ENCODE measurements at places on chromosomes 6 and 20.

- DNase-seq: no peak
These were observed 344.3 kb downstream of the PREX1 start for GRCh38 chr20:48483334-48484066.

GRCh38 chr6:132401618-132402285, 477 bp upstream of the MOXD1 start:
- no peak for DNase-seq

GRCh38 chr6:124999105-124999764, 37.0 kb downstream of the RNF217 start:
- DNase-seq: no peak

- no peak for DNase-seq
These were observed 5.0 kb upstream of the KCNK16 start for GRCh38 chr6:39327507-39327906.

GRCh38 chr6:168109171-168109570, 30.2 kb upstream of the FRMD1 start:
- DNase-seq: no peak

- no peak for DNase-seq
These were observed 473.4 kb upstream of the MARCKS start for GRCh38 chr6:113383701-113384100.

GRCh38 chr20:64041781-64042053, 5.7 kb downstream of the C20orf204 start:
- DNase-seq: no peak

- no peak for DNase-seq
These were observed 87.4 kb downstream of the GJA1 start for GRCh38 chr6:121522771-121523386.

DNA sequence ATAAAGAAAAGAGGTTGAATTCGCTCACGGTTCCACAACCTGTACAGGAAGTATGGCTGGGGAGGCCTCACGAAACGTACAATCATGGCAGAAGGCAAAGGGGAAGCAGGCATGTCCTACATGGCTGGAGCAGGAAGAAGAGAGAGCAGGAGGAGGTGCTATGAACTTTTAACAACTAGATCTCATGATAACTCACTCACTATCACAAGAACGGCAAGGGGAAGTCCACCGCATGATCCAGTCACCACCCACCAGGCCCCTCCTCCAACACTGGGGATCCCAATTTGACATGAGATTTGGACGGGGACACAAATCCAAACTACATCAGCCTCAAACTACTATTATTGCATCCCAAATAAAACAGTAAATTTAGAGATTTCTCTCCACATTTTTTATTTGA, 53.6 kb upstream of the CST7 start:
- no peak for DNase-seq

- no peak for DNase-seq
These were observed 22.6 kb downstream of the BPIFB1 start for GRCh38 chr20:33305589-33306057.

Data from activated naive CD4-positive, alpha-beta T cell (primary cell).